Dorsolateral prefrontal cortex (tissue), 122 donors: ENCODE measurements at places on chromosomes 4 and X. TPM values are rescaled to one million over a fixed set of nuclear protein-coding genes. Genes with fewer than 3 reads are reported as not detected.

The NUP62CL gene
- not detected for total RNA-seq

The HERC5 gene
- total RNA-seq, result 4.7 TPM

The TRPC5OS gene
- not detected for total RNA-seq

The CCNA2 gene
- 5.6 TPM for total RNA-seq

The KCND1 gene
- 3.0 TPM for total RNA-seq

The TRIM75 gene
- total RNA-seq, result not detected

The UGT2A3 gene
- total RNA-seq, result not detected

The PSAPL1 gene
- total RNA-seq, result not detected

- DNase-seq, result no peak
Observed at GRCh38 chrX:14359316-14359715, 170.0 kb upstream of the GLRA2 start.

- no peak for DNase-seq
Observed at GRCh38 chr4:171742436-171742835, 70.8 kb upstream of the GALNTL6 start.

DNA sequence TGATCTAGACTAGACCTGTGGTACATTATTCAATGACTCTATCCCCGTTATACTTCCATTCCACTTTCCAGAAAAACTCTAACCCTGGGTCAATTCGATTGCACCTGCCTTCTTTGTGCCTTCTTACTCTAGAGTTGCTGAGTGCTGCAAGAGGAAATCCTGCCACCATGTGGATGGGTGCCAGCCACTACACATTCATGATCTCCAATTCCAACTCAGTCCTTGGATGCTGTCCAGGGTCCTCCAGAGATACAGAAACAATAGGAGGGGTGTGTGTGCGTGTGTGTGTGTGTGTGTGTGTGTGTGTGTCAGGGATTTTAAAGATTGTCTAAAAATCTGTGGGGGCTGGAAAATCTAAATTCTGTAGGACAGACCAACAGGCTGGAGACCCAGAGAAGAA, 42.9 kb upstream of the INTS6L start:
- DNase-seq, result peak; percentile 63

- DNase-seq, result no peak
Observed at GRCh38 chrX:45351478-45351877, 150.8 kb upstream of the DIPK2B start.

GRCh38 chrX:49260221-49260985, 4.1 kb downstream of the FOXP3 start:
- DNase-seq, result no peak

GRCh38 chrX:149611623-149612175, 16.6 kb upstream of the HSFX2 start:
- no peak for DNase-seq

DNA sequence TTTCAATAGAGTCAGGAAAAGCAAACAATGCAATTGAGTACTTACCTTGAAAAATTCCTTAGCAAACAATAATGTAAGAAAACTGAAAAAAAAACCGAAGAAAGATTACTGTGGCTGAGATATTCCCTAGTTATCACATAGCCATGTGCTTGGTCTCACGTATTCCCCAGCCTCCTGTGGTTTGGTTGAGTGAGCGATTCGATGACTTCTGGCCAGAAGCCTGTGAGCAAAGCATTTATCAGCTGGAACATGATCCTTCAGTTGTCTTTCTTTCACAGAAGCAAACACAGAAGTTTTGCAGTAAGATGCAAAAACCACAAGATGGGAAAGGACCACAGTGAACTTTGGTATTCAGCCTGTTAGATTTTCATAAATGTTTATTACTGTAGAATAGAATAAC, 1754.3 kb upstream of the AGA start:
- no peak for DNase-seq

- no peak for DNase-seq
Observed at GRCh38 chr4:188138227-188138626, 1.0 kb upstream of the TRIML1 start.

GRCh38 chrX:18075603-18076002, 145.1 kb downstream of the BEND2 start:
- no peak for DNase-seq

DNA sequence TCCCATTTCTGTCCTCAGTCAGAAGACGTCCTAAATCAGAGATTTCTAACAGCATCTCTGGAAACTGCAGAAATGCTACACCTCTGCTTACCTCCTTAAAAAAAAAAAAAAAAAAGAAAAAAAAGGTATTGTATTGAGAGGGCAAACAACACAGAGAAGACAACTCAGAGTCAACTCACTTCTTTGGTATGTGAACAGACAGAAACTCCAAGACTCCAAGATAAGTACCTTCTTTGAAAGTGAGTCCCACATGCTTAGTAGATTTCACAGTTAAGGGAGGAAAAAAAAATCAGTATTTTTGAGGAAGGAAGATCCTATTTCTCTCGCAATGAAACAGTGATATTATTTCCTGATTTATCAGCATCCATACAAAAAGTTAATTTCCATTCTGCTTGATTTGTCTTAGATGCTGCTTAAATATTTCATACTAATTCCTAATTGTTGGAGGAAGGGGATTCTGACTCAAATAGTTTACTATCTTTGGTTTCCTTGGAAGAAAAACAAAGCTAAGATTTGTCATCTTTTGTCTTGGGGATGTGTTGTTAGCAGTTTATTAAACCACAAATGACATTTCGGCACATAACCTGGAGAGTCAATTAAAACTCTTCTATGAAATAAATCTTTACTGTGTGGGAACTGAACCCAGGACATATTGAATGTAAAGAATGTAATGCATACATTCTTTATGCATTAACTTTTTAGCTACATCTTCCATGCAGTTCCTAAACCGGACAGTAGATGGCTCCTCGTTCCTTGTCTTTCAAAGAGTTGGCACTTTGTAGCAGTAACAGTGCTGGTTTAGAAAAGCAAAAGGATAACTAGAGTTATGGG, 4.7 kb downstream of the RASGEF1B start:
- DNase-seq, result no peak

GRCh38 chrX:49930039-49930438, 7.6 kb downstream of the CLCN5 start:
- DNase-seq, result no peak

GRCh38 chr4:169612871-169613859, 782 bp upstream of the NEK1 start:
- peak; percentile 65 for DNase-seq
